ENCODE measurements at places on chromosomes 4 and X.

- DNase-seq, result no peak
These were observed 40.3 kb upstream of the TFDP3 start for GRCh38 chrX:133258481-133258880.

- DNase-seq, result no peak
These were observed 101.4 kb downstream of the FNIP2 start for GRCh38 chr4:158870282-158870625.

GRCh38 chr4:6548201-6548881 is 26.6 kb upstream of the MAN2B2 start:
- DNase-seq, result no peak

- DNase-seq, result no peak
These were observed 67.2 kb downstream of the TMEM131L start for GRCh38 chr4:153533387-153533786.

- DNase-seq, result no peak
These were observed at the start of gene MUC7 for GRCh38 chr4:70471897-70472296. MUC7 (plus strand) TSS chr4:70472197; CDS start chr4:70474022, 1,825 bp downstream.

- DNase-seq, result no peak
These were observed 119.4 kb downstream of the RNF150 start for GRCh38 chr4:141013899-141014298.

DNA sequence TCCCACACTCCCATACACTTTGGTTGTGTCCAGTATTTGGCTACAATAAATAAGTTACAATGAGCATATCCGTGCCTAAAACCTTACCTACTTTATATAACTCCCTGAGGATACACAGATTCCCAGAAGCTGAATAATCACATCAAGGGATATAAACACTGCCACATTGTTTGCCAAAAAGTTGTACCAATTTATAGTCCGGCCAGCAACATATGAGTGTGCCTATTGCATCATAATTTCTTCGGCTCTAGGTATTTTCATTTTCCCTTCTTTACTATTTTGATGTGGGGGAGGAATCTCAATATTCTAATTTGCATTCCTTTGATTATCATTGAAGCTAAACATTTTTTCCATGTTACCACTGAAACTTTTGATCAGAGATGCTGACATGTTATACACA is 146.4 kb downstream of the PCDH19 start:
- no peak for DNase-seq

DNA sequence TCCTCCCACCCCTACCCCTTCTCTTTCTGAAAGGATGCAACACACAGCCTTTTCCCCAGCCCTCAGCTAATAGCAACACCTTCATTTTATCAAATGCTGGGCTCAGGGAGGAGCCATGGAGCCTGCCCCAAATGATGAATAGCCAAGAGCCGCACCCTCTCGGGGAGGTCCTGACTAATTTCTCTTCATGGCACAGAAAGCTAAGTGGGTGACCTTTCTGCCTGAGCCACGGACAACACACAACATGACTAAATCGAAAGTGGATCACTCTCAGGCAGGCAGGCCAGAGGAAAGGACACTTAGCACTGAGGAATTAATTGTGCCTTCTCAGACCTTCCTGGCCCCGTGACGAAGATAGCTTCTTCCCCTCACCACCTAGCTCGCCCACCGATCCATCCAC is 165.1 kb upstream of the RAI2 start:
- DNase-seq, result no peak

DNA sequence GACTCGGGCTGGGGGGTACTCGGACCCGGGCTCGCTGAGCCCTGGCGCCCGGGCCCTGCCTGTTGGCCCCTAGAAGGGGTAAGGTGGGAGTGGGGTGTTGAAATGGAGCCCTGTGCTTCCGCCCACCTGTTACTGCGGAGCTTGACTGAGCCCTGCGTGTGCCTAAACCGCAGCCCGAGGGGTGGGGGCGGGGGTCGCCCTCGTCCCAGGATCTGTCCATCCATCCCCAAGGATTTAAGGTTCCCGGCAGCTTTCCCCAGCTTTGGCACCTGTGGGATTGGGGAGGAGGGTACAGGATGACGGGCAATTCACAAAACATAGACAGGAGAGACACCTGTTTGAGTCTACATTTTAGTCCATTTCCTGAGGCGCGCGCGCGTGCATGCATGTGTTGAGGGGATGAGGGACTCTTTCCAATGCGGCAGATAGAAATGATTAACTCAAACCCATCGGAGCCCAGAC is 779 bp downstream of the GABRQ start:
- no peak for DNase-seq
